ENCODE measurements at places on chromosomes 12 and 14.

- DNase-seq: no peak
Observed at GRCh38 chr14:41037388-41037787, 569.3 kb upstream of the LRFN5 start.

DNA sequence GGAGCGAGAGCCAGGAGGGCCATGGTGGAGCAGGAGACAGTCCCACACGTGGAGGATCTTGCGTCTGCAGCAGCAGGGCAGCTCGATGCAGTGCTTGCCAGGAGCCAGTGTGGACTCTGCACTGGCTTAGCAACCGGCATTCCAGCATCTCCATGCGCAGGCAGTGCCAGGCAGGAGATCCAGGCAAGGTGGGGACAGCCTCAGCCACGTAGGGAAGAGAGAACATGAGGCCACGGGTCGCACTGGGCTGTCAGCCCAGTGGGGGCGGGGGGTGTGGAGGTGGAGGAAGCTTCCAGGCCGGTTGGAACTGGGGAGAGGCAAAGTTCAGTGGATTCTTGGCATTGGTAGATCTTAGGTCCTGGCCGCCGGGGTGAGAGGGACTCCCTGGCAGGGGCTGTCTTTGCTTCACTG is 121.0 kb upstream of the EVL start:
- no peak for DNase-seq

GRCh38 chr12:75833268-75833667 is 198.3 kb downstream of the PHLDA1 start:
- no peak for DNase-seq

- DNase-seq: no peak
Observed at GRCh38 chr12:2172491-2173214, 119.9 kb downstream of the CACNA1C start.

GRCh38 chr14:73633116-73634010 is 11.4 kb upstream of the DNAL1 start:
- peak; percentile 53 for DNase-seq

DNA sequence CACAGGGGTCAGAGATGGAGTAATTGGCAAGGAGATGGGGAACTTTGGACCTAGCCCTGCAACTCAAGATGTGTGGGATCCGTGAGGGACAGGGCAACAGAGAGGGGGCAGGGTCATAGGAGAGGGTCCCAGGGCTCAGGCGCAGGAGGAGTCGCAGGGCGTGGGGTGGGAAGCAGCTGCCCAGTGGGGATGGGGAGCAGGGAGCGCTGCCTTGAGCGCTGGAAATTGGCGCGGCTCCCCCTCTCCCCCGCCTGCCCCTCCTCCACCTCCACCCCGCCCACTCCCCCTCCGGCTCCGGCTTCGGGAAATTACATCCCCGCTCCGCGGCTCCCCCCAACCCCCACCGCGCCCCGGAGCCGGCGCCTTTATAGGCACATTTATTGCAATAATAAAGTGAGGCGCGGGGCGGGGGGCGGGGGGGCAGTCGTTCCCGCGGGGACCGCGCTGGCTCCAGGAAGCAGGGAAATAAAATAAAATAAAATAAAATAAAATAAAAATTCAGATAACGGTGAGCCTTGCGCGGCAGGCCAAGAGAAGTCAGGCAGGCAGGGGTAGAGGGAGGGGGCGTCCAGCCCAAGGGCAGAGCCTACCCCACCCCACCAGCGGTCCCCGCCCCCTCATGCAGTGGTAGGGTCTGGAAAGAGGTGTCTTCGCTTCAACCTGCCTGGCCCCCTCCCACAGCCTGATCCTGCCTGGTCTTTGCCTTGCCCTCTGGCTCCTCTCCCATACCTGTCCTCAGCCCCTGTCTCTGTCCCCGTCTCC is 3.6 kb downstream of the NXPH4 start:
- DNase-seq: no peak

- no peak for DNase-seq
Observed at GRCh38 chr12:124480469-124481256, 86.7 kb downstream of the NCOR2 start.

DNA sequence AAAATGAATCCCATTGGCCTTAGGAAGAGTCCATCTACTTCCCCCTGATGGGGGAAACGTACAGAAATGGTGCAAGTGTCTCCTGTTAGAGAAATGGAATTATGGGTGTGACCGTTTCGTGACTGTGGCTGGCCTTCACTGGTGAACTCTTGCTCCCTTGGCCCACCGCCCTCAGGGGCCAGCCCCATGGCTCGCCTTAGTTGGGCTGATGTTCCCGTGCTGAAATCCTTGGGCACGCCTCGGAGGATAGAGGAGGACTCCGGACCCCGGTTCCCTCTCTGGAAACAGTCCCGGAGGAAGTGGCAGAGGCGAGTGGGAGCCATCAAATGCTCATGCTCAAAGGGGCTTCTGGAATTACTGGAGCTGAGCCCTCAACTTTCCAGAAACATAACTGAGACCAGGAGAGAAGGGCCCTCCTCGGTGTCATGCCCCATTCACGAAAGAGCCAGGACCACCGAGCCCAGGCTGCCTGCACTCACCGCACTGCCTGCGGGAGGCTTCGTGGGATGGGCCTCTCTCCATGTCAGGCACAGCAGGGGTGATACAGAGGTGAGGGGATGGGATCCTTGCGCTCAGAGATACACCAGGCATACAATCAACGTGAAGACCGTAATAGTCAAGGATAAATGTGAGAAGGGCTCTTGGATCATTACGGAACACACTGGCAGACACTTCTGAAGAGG is 10.1 kb upstream of the CACNA2D4 start:
- DNase-seq: no peak

DNA sequence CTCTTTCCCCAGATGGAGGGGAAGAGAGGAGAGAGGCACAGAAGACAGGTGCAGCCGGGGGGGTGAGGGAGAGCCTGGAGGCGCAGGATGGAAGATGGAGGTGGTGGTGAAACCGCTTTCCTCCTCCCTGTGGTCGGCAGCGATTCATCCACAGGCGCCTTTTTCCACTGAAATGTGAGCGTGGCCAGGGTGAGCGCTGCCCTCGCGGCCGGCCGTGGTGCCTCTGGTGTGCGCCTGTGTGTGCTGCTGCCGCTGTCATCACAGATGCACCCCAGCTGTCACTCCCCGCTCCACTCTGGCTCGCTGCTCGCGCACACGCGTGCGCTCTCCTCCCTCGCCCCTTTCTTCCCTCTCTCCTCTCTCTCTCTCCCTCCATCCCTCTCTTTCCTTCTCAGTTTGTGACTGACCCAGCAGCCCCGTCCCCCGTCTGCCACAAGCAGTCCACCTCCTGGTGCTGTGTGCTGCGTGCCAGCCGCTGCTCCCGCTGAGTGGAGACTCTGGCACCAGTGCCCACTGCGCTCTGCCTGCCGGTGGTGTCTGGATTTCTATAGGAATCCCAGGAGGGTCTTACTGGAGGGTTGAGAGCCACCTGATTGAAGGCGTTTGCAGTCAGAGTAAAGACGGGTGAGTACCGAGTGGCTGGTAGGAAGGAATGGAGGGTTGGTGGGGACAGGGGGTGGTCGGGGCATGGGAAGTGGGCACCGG is at the start of gene LRTM2:
TSS of gene LRTM2 (plus strand) at position 375 of the 705 bp plus-strand sequence. CDS start 7,584 bp downstream, outside the sequence.
- DNase-seq: no peak

Data from activated CD4-positive, alpha-beta T cell treated with anti-CD3 and anti-CD28 coated beads for 4 hours (primary cell).